ENCODE measurements at places on chromosomes 2 and 18. TPM values are rescaled to one million over a fixed set of nuclear protein-coding genes. Genes with fewer than 3 reads are reported as not detected.
A peak's percentile ranks its signal among the peaks of the same experiment; 100 is the strongest.

DNA sequence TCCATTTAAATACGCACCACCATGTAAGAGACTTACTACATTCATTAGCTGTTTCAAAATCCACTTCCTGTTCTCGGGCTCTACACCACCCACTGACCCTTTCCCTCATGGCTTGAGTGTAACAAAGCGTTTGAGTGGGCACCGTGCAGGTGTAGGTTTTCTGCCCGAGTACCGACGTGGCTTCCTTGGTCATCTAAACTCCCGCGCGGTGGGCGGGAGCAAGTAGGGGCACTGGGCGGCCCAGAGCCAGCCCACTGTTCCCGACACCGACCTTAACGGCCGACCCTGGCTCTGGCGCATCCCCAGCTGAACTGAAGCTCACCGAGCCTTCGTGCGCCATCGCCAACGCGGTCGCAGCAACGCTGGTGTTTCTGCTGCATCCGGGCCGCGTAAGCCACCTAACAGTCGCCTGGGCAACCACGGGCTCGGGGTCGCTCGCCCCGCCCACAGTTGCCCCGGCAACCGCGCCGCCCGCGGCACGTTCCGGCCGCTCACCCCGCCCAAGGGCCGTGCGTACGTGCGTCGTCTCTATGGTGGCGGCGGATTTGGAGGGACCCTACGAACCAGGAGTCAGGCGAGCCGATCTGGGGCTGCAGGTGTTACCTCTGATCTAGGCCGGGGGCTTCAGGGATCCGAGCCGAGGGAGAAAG, at the start of the genes C2orf81 and WDR54:
Gene C2orf81 (minus strand): TSS at position 399 of the 650 bp plus-strand sequence. CDS start 59 bp downstream, at position 340.
Gene WDR54 (plus strand): TSS at position 510 of the 650 bp plus-strand sequence. CDS start 424 bp downstream, outside the sequence.
- peak; percentile 97 for DNase-seq

The CBLN2 gene
- polyA plus RNA-seq = not detected

DNA sequence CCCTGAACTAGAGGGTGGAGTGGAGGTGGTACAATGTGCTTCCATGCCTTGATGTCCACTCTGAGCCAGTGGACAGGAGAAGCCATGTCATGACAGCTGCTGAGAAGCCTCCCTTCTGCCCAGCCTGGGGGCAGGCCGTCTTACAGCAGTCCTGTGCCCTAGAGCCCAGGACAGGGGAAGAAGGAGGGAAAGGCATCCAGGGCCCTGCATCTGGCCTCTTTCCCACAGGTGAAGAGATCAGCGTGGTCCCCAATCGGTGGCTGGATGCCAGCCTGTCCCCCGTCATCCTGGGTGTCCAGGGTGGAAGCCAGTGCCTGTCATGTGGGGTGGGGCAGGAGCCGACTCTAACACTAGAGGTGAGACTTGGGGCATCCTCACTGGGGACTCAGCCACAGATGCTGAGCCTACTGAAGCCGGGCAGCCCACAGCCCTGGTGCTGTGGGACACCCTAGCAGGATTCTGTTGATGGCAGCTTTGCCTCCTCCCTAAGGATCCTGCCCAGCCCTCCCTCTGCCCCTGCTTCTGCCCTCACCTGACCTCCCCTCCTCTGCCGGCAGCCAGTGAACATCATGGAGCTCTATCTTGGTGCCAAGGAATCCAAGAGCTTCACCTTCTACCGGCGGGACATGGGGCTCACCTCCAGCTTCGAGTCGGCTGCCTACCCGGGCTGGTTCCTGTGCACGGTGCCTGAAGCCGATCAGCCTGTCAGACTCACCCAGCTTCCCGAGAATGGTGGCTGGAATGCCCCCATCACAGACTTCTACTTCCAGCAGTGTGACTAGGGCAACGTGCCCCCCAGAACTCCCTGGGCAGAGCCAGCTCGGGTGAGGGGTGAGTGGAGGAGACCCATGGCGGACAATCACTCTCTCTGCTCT, 3.1 kb downstream of the IL36RN start:
- DNase-seq = no peak

- DNase-seq = no peak
Measured at GRCh38 chr2:117614823-117615534, 199.5 kb upstream of the DDX18 start.

The FBXO48 gene
- polyA plus RNA-seq = 0.67 TPM

- DNase-seq = no peak
Measured at GRCh38 chr2:180075870-180076269, 68.8 kb upstream of the CWC22 start.

- DNase-seq = no peak
Measured at GRCh38 chr2:122152571-122152970, 397.1 kb downstream of the TSN start.
